ENCODE measurements at places on chromosomes 7 and 10. TPM values are rescaled to one million over a fixed set of nuclear protein-coding genes. Genes with fewer than 3 reads are reported as not detected.
A peak's percentile ranks its signal among the peaks of the same experiment; 100 is the strongest.

DNA sequence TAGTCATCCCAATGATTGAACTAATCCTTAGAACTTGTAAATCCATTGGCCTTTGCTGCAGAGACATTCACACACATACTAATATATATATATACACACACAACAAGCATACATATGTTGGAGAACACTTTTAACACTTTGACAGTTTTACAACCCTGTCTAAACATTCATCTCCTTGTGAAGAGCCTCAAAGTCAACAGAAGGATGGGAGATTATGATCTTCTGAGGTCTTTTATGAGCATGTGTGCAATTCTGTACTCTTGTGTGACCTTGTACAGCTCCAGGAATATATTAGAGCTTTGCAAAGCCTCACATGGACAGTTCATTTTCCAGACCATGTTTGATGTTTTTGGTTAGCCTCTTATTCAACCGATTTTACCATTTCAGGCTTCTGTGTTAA is 589.0 kb downstream of the NXPH1 start:
- no peak for DNase-seq

GRCh38 chr10:77496941-77497420 is 140.6 kb downstream of the KCNMA1 start:
- no peak for DNase-seq

DNA sequence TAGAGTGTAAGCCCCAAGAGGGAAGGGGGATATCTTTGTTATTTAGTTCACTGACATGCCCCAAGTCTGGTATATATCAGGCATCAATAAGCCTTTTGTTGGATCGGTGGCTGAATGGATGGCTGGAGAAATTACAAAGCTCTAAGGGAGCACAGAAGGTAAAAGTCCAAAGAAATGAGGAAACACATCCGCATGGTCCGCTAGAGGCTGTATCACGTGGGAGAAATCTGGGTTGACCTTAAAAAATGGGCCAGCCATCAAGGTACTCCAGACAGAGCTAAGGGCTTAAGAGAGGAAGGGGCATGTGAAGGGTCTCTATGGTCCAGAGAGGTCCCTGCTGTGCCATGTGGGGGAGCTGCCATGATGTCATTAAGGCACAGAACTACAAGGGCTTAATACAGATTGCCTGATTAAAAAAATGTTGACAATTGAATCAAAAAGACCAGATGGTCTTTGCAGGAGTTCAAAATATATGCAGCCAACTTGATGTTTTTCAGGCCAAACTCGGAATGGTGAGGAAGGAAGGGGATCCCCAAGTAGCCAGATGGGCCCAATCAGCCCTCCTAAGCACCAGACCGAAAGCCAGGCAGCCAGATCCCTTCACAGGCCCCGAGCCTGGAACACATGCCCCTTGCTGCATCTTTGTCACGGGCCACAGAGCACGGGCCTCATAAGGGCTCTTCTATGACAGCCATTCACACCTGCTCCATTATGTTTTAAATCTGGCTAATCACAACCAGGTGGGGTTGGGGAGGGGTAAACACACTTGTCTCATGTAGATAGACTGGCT is 31.9 kb downstream of the SCRN1 start:
- no peak for DNase-seq

DNA sequence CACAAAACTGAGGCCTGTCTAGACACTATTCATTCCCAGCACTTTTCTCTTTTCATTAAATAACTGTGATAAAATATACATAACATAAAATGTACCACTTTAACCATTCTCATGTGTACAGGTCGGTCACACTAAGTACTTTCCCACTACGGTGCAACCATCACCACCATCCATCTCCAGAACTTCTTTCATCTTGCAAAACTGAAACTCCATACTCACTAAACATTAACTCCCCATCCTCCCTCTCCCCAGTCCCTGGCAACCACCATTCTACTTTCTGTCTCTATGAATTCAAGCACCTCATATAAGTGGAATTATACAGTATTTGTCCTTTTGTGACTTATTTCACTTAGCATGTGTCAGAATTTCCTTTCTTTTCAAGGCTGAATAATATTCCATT is 53.0 kb downstream of the ARHGAP12 start:
- DNase-seq = no peak

- DNase-seq = no peak
Observed at GRCh38 chr7:28840592-28840995, 117.5 kb downstream of the TRIL start.

KIF20B gene
- 7.5 TPM for total RNA-seq

GRCh38 chr10:73937333-73938043 is 26.6 kb downstream of the PLAU start:
- DNase-seq = no peak

MDFIC gene
- 13.0 TPM for total RNA-seq

DNA sequence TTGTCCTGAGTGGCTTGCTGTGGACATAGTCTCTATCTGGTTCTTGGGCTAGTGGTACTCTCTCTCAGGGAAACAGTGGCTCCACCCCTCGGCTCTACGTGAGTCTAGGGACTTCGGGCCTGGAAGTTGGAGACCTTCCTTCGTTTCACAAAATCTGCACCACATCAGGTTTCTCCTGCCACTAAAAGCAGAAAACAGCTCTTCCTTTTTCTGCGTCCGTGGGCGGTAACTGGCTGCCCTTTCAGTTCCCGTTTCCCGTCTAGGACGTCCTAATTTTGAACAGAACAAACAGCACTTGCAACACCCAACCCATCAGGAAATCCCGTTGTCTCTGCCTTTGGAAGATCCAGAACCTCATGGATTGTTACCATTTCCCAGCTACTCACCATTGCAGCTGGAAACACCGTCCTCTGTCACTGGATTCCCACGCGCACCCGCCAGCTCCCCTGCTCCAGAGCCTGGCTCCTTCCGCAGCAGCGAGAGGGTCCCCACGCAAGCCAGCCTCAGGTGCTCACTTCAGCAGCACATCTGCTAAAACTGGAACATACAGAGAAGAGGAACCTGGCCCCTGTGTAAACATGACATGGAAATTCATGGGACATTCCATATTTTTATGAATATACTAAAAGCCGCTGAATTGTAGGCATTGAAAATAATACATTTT is 311.4 kb upstream of the AKR1E2 start:
- peak; percentile 46 for DNase-seq

All from mucosa of descending colon (tissue), 3 donors.